ENCODE measurements at places on chromosomes 5 and 9. TPM values are rescaled to one million over a fixed set of nuclear protein-coding genes. Genes with fewer than 3 reads are reported as not detected.

DNA sequence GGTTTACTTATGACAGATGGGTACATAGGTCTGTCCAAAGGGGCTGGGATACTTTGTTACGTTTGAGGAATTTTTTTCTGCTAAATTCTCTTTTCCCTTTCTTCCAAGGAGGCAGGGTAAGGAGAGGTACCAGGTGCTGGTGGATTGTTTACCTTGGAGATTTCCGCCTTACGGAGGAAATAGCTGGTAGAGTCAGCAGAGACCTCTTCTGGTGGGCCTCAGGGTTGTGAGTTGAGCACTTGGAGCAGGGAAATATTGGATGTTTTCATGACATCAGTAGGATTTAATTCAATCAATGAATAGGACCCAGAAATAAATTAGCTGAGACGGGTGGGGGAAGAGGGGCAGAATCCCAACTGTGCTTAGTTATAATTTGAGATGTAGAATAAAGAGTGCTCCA, 60.0 kb upstream of the TAF11L2 start:
- no peaks in the 10 kb centered on the region for H3K36me3 ChIP-seq
- no peaks in the 10 kb centered on the region for H3K4me1 ChIP-seq
- no peaks in the 10 kb centered on the region for H3K27me3 ChIP-seq
- H3K27ac ChIP-seq: no peak overlapping the region
- no peak for DNase-seq

OR1J2 gene
- not detected for total RNA-seq

KIF4B gene
- total RNA-seq: not detected

DNA sequence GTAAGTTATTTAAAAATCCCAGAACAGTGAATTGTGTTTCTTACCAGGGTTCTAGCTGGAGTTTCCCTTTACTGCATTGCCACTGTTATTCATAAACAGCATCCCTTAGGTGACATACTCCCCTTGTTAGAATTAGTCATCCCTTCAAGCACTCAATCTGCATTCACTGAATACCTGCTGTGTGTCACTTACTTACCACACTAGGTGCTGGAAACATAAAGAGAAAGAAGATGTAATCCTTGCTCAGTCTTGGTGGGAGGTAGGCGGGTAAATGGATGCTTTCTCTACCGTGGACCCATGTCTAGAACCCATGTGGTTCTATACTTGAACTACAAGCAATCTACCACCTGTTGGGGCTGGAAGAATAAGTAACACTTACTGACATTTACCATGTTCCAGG, 371.6 kb downstream of the KDM4C start:
- no peak for DNase-seq
- H3K4me1 ChIP-seq: peaks cover 5% of the 10 kb centered on the region
- no peaks in the 10 kb centered on the region for H3K27me3 ChIP-seq
- no peaks in the 10 kb centered on the region for H3K36me3 ChIP-seq
- no peak overlapping the region for H3K27ac ChIP-seq

GRCh38 chr5:65186646-65187227, 295.0 kb downstream of the ADAMTS6 start:
- no peaks in the 10 kb centered on the region for H3K36me3 ChIP-seq
- H3K27ac ChIP-seq: no peak overlapping the region
- no peaks in the 10 kb centered on the region for H3K27me3 ChIP-seq
- no peaks in the 10 kb centered on the region for H3K4me1 ChIP-seq
- no peak for DNase-seq

SLC46A2 gene
- not detected for total RNA-seq

FLT4 gene
- 4.0 TPM for total RNA-seq

- no peak overlapping the region for H3K4me3 ChIP-seq
- no peaks in the 10 kb centered on the region for H3K36me3 ChIP-seq
- no peaks in the 10 kb centered on the region for H3K4me1 ChIP-seq
- no peak overlapping the region for H3K27ac ChIP-seq
- no peaks in the 10 kb centered on the region for H3K27me3 ChIP-seq
These were observed 555.8 kb upstream of the CLINT1 start for GRCh38 chr5:158414780-158415179.

Measured in psoas muscle (tissue), 8 donors.